ENCODE measurements at places on chromosomes 12 and 14. TPM values are rescaled to one million over a fixed set of nuclear protein-coding genes. Genes with fewer than 3 reads are reported as not detected.

- H3K4me1 ChIP-seq: no peaks in the 10 kb centered on the region
- no peaks in the 10 kb centered on the region for H3K27me3 ChIP-seq
- no peak overlapping the region for H3K4me3 ChIP-seq
- H3K27ac ChIP-seq: no peak overlapping the region
- H3K36me3 ChIP-seq: peaks cover 26% of the 10 kb centered on the region
- DNase-seq: no peak
Observed at GRCh38 chr14:49820176-49820575, 32.4 kb downstream of the NEMF start.

DNA sequence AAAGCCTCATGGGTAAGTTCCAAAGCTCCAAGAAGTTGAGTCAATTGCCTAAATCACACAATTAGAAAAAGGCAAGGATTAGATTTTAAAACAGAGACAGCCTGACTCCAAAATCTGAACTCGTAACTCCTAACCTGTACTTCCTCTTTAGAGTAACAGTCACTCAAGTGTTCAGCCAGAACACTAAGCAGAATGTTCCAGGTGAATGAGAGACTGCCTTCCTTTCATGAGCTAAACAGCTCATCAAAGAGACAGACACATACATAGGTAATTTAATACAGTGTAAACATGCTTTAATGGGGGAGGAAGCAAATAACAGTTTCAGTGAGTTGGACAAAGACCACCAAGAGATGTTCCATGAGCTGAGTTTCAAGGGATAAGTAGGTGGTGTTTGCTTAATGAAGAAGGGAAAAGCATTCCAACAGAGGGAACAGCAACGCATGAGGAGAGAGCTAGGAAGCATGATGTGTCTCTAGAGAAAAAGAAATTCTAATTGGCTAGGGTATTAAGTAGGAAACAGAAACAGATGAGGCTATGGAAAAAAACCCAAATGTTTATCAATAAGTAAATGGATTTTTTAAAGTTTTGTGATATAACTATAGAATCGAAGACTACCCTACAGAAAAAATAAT, 403.9 kb downstream of the MED13L start:
- no peak overlapping the region for H3K27ac ChIP-seq
- no peaks in the 10 kb centered on the region for H3K4me1 ChIP-seq
- no peak for DNase-seq
- no peaks in the 10 kb centered on the region for H3K36me3 ChIP-seq

DNA sequence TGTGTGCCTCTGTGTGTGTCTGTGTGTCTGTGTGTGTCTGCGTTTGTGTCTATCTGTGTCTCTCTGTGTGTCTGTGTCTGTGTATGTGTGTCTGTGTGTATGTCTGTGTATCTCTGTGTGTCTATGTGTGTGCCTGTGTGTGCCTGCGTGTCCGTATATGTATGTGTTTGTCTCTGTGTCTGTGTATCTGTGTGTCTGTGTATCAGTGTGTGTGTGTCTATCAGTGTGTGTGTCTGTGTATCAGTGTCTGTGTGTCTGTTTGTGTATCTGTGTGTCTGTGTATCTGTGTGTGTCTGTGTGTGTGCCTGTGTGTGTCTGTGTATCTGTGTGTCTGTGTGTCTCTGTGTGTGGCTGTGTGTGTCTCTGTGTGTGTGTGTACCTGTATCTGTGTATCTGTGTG, 23.1 kb upstream of the BCL2L14 start:
- H3K27ac ChIP-seq: no peak overlapping the region
- no peaks in the 10 kb centered on the region for H3K4me1 ChIP-seq
- H3K36me3 ChIP-seq: no peaks in the 10 kb centered on the region
- H3K4me3 ChIP-seq: no peak overlapping the region
- no peak for DNase-seq
- H3K27me3 ChIP-seq: no peaks in the 10 kb centered on the region

- H3K4me3 ChIP-seq: no peak overlapping the region
- no peaks in the 10 kb centered on the region for H3K27me3 ChIP-seq
- DNase-seq: no peak
- no peaks in the 10 kb centered on the region for H3K36me3 ChIP-seq
- no peaks in the 10 kb centered on the region for H3K4me1 ChIP-seq
- no peak overlapping the region for H3K27ac ChIP-seq
Observed at GRCh38 chr12:70724444-70724843, 87.2 kb upstream of the PTPRB start.

DNA sequence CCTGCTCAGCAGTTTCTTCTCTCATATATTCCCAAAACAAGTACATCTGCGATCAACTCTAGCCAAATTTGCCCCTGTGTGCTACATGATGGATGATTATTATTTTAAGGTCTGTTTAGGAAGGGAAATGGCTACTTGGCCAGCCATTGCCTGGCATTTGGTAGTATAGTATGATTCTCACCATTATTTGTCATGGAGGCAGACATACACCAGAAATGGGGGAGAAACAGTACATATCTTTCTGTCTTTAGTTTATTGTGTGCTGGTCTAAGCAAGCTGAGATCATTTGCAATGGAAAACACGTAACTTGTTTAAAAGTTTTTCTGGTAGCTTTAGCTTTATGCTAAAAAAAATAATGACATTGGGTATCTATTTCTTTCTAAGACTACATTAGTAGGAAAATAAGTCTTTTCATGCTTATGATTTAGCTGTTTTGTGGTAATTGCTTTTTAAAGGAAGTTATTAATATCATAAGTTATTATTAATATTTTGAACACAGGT, 45.5 kb downstream of the EID3 start:
- DNase-seq: no peak
- H3K36me3 ChIP-seq: peaks cover 12% of the 10 kb centered on the region
- no peak overlapping the region for H3K27ac ChIP-seq
- H3K4me1 ChIP-seq: no peaks in the 10 kb centered on the region

- H3K4me1 ChIP-seq: peaks cover 15% of the 10 kb centered on the region
- no peaks in the 10 kb centered on the region for H3K36me3 ChIP-seq
- H3K27me3 ChIP-seq: no peaks in the 10 kb centered on the region
Observed at GRCh38 chr12:123896767-123897166, 75.9 kb downstream of the CCDC92 start.

DNA sequence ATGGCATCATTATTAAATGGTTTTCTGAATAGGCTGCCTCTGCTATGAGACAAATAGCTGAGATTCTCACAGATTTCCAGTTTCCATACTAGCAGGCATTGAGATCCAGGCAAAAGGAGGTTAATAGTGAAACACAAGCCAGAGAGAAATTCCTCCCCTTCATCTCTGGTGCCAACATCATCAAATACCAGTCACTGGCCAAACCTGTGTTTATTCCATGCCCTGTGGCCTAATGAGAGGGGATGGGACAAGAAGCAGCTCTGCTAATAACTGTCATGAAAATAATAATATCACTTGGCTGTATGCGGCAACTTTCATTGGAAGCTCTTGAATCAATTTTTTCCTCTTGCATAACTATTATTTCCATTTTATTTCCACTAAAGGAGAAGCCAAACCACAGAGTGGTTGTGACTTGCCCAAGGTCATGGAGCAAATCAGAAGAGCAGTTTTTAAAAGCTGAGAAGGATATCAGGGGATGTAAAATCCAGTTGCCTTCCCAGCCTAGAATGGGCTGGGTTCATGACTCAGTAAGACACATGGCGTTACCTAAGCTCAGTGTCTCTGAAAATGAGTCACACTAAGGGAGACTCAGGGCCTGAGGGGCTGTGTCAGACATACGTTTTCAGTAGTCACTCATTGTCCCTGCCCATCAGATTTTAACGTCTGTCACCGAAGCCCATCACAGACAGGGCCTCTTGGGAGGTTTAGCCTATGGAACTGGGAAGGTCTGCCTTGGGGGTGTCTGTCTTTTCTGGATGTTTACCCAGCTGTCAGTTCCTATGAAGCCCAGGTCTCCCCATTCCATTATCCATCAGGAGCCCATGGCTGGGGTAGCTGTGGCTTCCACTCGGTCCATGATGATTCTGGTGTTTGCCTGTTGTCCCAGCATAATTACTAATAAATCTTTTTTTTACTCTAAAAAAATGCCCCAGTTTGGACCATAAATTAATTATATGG, 208.8 kb upstream of the EEA1 start:
- peak overlapping the region; percentile 63 for H3K27ac ChIP-seq
- H3K27me3 ChIP-seq: no peaks in the 10 kb centered on the region
- peaks cover 7% of the 10 kb centered on the region for H3K4me1 ChIP-seq
- DNase-seq: no peak
- no peak overlapping the region for H3K4me3 ChIP-seq
- H3K36me3 ChIP-seq: no peaks in the 10 kb centered on the region

GRCh38 chr12:110028323-110028722, 20.0 kb downstream of the C12orf76 start:
- H3K4me3 ChIP-seq: no peak overlapping the region
- H3K27ac ChIP-seq: no peak overlapping the region
- no peak for DNase-seq
- H3K27me3 ChIP-seq: no peaks in the 10 kb centered on the region
- H3K36me3 ChIP-seq: peaks cover 19% of the 10 kb centered on the region

DNA sequence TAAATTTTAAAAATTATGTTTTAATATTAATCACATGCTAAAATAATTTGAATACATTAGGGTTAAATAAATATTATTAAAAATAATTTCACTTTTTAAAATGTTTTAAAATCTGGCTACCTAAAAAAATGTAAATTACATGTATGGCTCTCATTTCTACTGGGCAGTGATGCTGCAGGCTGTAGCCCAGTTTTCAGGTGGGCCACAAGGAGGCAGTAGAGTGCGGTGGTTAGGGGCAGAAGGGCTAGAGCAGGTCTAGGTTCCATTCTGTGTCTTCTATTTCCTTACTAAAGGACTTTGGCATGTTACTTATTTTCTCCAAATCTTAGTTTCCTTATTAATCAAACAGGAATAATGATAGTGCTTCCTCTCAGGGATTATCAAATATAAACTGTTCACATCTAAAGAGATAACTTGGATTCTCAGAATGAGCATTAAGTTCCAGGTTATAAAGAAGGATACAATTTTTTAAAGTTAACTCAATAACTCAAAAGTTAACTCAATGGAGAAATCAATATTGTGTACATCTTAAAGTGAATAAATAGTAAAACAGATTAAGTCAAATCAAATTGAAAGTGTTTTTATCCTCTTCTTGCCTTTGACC, 54.9 kb upstream of the OVCH1 start:
- H3K4me3 ChIP-seq: no peak overlapping the region
- peak; percentile 66 for DNase-seq
- H3K27me3 ChIP-seq: peaks cover 7% of the 10 kb centered on the region

- H3K4me3 ChIP-seq: no peak overlapping the region
- no peak overlapping the region for H3K27ac ChIP-seq
- H3K36me3 ChIP-seq: no peaks in the 10 kb centered on the region
- peaks cover 49% of the 10 kb centered on the region for H3K4me1 ChIP-seq
- no peak for DNase-seq
- no peaks in the 10 kb centered on the region for H3K27me3 ChIP-seq
Observed at GRCh38 chr12:106118381-106119130, 20.2 kb downstream of the NUAK1 start.

GRCh38 chr14:85675957-85676356, 146.0 kb downstream of the FLRT2 start:
- peak; percentile 53 for DNase-seq
- H3K4me1 ChIP-seq: no peaks in the 10 kb centered on the region
- no peaks in the 10 kb centered on the region for H3K36me3 ChIP-seq
- no peak overlapping the region for H3K4me3 ChIP-seq
- H3K27me3 ChIP-seq: no peaks in the 10 kb centered on the region
- no peak overlapping the region for H3K27ac ChIP-seq

GRCh38 chr12:39010406-39010805, 105.0 kb upstream of the CPNE8 start:
- no peak for DNase-seq
- no peak overlapping the region for H3K4me3 ChIP-seq
- H3K27ac ChIP-seq: no peak overlapping the region
- no peaks in the 10 kb centered on the region for H3K4me1 ChIP-seq
- H3K27me3 ChIP-seq: no peaks in the 10 kb centered on the region
- H3K36me3 ChIP-seq: no peaks in the 10 kb centered on the region

DNA sequence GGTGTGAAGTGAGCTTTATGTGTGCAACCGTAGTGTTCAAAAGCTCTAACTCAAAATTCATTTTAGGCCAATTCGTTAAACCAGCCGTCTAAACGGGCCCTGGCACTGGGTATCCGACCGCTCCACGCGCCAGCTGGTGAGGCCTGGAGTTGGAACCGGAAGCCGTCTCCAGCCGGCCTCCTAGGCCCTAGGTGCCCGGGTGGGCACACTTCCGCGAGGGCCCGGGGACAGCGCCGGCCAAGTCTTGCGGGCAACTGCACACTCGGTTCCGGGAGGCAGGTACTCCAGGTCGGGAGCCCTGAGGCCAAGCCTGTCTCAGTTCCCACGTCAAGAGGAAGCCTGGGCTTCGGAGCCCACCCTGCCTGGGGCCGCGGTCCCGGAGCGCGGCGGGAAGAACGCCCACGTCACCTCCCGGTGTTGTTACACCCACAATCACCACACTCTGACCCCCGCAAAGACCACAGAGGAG, 16.2 kb downstream of the OTX2 start:
- H3K27me3 ChIP-seq: peaks cover 59% of the 10 kb centered on the region
- peak; percentile 39 for DNase-seq
- no peak overlapping the region for H3K4me3 ChIP-seq
- H3K27ac ChIP-seq: no peak overlapping the region
- H3K36me3 ChIP-seq: no peaks in the 10 kb centered on the region
- H3K4me1 ChIP-seq: peaks cover 6% of the 10 kb centered on the region

- H3K4me1 ChIP-seq: no peaks in the 10 kb centered on the region
- no peak overlapping the region for H3K4me3 ChIP-seq
- H3K27me3 ChIP-seq: no peaks in the 10 kb centered on the region
- H3K36me3 ChIP-seq: no peaks in the 10 kb centered on the region
- no peak for DNase-seq
Observed at GRCh38 chr12:26298785-26299621, 103.6 kb downstream of the SSPN start.

GRCh38 chr12:45509187-45509586, 220.3 kb upstream of the ARID2 start:
- no peaks in the 10 kb centered on the region for H3K4me1 ChIP-seq
- no peak for DNase-seq
- H3K4me3 ChIP-seq: no peak overlapping the region
- H3K27me3 ChIP-seq: no peaks in the 10 kb centered on the region
- no peak overlapping the region for H3K27ac ChIP-seq

DNA sequence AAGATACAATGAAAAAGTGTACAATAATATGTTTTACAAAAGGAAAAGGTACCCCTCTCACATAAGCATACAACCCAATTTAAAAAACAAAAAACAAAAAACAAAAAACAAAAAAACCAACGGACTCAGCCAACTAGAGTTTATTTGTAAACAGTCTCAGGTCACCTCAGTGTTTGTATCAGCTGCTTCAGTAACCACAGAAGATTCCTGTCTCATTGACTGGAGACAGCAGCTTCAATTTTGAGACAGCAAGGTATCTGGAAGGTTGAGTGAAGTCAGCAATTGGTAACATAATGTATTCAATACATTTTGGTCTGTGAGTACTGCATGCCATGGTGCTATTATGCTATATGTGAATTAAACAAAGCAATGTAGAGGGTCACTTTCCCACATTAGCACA, 201.7 kb downstream of the AKAP6 start:
- DNase-seq: no peak
- no peaks in the 10 kb centered on the region for H3K4me1 ChIP-seq
- H3K27ac ChIP-seq: no peak overlapping the region

PUS7L gene
- total RNA-seq: 27.0 TPM

OR4E2 gene
- total RNA-seq: not detected

KRT3 gene
- not detected for total RNA-seq

HRK gene
- total RNA-seq: 1.5 TPM

TESPA1 gene
- 3.1 TPM for total RNA-seq

PDZRN4 gene
- total RNA-seq: 0.37 TPM

BRF1 gene
- 44.0 TPM for total RNA-seq

ATL1 gene
- total RNA-seq: 5.9 TPM

KRT83 gene
- not detected for total RNA-seq

RERG gene
- total RNA-seq: 10.6 TPM

Measured in lung (tissue), 17 donors.